Suppressor macrophage treated with lipopolysaccharide for 4 hours (primary cell): ENCODE measurements at places on chromosomes 11 and 22.

- no peak for DNase-seq
These were observed 4.7 kb downstream of the DGCR8 start for GRCh38 chr22:20084547-20085413.

DNA sequence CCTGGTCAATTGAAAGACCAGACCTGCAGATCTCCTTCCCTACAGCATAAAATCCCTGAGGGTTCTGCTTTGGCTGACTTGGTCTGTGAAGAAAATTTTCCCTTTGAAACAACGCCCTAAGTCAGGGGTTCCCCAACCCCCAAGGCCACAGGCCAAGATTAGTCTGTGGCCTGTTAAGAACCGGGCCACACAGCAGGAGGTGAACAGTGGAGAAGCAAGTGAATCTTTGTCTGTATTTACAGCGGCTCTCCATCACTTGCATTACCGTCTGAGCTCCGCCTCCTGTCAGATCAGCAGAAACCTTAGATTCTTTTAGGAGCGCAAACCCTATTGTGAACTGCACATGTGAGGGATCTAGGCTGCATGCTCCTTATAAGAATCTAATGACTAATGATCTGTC is 38.2 kb downstream of the CCDC83 start:
- DNase-seq, result no peak

- no peak for DNase-seq
These were observed 83.9 kb downstream of the CABIN1 start for GRCh38 chr22:24094966-24095365.

DNA sequence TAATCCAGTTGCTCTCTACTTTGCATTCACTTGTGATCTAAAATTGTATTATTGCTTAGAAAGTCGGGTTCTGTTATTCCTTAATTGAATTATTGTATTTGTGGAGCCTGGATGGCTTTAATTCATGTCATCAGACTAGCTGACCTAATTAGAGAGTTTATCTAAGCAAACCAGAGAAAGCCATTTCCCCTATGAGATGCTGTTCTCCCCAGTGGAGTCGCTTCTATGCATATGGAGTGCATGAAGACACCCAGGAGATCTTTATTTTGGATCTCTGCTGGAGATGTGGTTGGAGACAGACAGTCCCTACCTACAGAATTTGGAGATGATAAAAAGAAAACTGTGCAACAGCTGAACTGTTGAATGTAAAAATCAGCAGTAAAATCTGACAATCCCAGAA is 45.2 kb upstream of the MYO18B start:
- no peak for DNase-seq

GRCh38 chr11:39249566-39250365 is 2209.7 kb downstream of the LRRC4C start:
- no peak for DNase-seq

DNA sequence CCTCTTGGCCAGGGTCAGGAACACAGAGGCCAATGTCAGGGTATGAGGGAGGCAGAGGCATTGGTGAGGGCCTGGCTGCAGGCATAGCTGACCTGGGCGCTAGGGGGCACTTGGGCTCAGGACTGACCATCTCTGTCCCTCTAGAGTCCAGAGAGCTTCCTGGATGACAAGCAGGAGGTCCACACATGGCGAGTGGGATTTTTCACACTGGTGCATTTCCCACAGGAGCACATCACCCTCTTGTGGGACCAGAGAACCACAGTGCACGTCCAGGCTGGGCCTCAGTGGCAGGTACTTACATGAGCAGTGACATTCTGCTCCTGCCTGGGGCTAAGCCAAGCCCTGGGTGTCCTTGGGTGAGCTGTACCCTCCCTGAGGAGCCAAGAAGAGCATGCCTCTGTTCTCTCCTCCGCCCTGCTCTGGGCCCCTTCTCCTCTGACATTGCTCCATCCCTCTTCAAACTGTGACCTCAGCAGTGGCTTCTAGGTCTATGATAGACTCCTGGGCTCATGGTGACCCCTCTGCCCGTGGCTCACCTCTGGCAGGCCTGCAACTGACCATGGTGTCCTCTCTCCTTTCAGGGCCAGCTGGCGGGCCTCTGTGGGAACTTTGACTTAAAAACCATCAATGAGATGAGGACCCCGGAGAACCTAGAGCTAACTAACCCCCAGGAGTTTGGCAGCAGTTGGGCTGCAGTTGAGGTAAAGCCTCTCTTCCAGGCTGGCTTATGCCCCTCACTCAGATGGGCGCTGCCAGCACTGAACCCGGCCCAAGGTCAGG is 46.6 kb downstream of the OTOG start:
- no peak for DNase-seq

GRCh38 chr11:44351006-44351660 is 41.2 kb upstream of the ALX4 start:
- peak; percentile 51 for DNase-seq

- DNase-seq, result no peak
These were observed 32.7 kb downstream of the ZNF143 start for GRCh38 chr11:9493492-9493891.

GRCh38 chr11:27217948-27218420 is 145.0 kb downstream of the CCDC34 start:
- no peak for DNase-seq

- DNase-seq, result peak; percentile 55
These were observed 13.0 kb upstream of the MYEOV start for GRCh38 chr11:69280994-69281393.

DNA sequence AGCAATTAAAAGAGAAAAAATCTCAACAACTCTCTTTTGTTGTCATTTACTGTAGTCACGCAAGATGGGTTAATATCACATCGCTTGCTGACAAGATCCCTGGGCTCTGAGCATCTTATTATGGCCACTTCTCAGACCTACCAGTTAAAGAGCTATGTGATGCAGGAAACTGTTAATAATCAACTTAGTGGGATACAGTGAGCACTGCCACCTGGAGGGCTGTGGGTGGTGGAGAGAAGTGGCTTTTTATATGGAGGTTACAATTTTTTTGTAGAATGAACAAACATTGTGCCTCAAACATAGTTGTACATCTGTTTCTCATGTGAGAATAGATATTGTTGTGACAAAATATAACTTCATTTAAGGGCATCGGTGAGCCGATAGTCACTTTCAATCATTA is 181.0 kb downstream of the TENM4 start:
- DNase-seq, result no peak

GRCh38 chr11:71418643-71419042 is 29.6 kb downstream of the DHCR7 start:
- no peak for DNase-seq

- DNase-seq, result no peak
These were observed 254.6 kb upstream of the CCDC90B start for GRCh38 chr11:83540728-83541127.

GRCh38 chr22:32620992-32621391 is 146.4 kb downstream of the FBXO7 start:
- DNase-seq, result no peak

DNA sequence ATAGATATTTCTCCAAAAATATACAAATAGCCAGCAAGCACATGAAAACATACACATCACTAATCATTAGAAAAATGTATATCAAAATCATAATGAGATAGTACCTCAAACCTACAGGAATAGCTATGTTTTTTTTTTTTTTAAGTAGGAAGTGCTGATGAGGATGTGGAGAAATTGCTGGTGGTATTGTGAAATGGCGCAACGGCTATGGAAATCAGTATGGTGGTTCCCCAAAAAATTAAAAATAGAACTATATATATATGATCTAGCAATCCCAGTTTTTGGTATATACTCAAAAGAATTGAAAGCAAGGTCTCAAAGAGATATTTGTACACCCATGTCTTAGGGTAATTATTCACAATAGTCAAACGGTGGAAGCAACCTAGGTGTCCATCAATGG is 46.0 kb upstream of the HIPK3 start:
- peak; percentile 79 for DNase-seq

- no peak for DNase-seq
These were observed 103.8 kb upstream of the CSNK2A3 start for GRCh38 chr11:11456866-11457265.

DNA sequence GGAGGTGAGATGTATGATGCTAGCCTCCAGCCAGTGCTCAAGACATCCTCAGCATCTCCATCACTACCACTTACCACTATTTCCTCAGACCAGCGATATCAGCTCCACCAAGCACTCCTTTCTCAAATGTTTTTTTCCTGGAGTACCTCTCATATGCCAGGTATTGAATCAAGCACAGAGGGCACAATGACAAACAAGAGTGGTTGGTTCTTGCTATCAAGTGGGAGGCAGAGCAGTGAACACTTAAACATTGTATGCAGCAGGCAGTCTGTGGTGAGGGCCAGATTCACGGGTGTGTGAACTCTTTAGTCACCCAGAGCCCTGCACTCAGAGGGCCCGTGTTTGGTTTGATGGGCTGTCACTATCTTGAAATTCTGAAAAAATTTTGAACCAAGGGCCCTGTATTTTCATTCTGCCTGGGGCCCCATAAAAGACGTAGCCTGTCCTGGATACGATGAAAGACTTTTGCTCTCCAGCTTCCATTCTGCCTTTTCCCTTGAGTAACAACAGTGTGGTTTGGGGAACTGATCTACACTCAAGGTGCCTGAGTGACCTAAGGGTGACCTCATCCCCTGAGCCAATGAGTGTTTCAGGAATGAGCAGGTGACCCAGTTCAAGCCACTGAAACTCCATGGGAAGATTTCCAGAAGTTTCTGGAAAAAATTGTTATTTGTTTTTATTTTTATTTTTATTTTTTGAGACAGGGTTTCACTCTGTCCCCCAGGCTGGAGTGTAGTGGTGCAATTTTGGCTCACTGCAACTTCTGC is 348.4 kb upstream of the NARS2 start:
- DNase-seq, result no peak

GRCh38 chr11:85951428-85952107 is 96.4 kb downstream of the CCDC83 start:
- DNase-seq, result no peak

GRCh38 chr11:85517272-85517671 is 109.9 kb downstream of the DLG2 start:
- DNase-seq, result no peak

GRCh38 chr11:130023204-130023603 is 20.6 kb upstream of the PRDM10 start:
- DNase-seq, result no peak
